Motor neuron (in vitro differentiated cells): ENCODE measurements at places on chromosomes 1 and 21. TPM values are rescaled to one million over a fixed set of nuclear protein-coding genes. Genes with fewer than 3 reads are reported as not detected.

RGS13 gene
- 11.7 and 12.0 TPM in 2 replicates for total RNA-seq

AGT gene
- 3.6 and 7.3 TPM in 2 replicates for total RNA-seq

OR2L8 gene
- not detected in 2 replicates for total RNA-seq

CAPN8 gene
- 0.32 and 0.58 TPM in 2 replicates for total RNA-seq

KLHL20 gene
- total RNA-seq: 23.8 and 25.8 TPM in 2 replicates

FLG2 gene
- total RNA-seq: 0.07 TPM in 1 of 2 replicates, not detected in the other

AGPAT3 gene
- total RNA-seq: 13.7 and 14.0 TPM in 2 replicates

PPCS gene
- total RNA-seq: 50.8 and 60.8 TPM in 2 replicates

RPL5 gene
- total RNA-seq: 3,814 and 3,904 TPM in 2 replicates

LORICRIN gene
- total RNA-seq: 0.21 TPM in 1 of 2 replicates, not detected in the other

RAB3GAP2 gene
- 45.6 and 50.6 TPM in 2 replicates for total RNA-seq

SLC22A15 gene
- total RNA-seq: 1.6 and 2.6 TPM in 2 replicates

CD5L gene
- not detected in 2 replicates for total RNA-seq

NTNG1 gene
- total RNA-seq: 29.5 and 35.7 TPM in 2 replicates

DCDC2B gene
- 0.71 and 1.1 TPM in 2 replicates for total RNA-seq

RNF186 gene
- 0.31 TPM in 1 of 2 replicates, not detected in the other for total RNA-seq

MCL1 gene
- total RNA-seq: 136 and 145 TPM in 2 replicates

TSHB gene
- total RNA-seq: not detected in 2 replicates
